COR-L47 (cell line): ENCODE measurements at places on chromosomes 6 and 20.

GRCh38 chr6:21340573-21340972, 253.0 kb upstream of the SOX4 start:
- no peak for DNase-seq

DNA sequence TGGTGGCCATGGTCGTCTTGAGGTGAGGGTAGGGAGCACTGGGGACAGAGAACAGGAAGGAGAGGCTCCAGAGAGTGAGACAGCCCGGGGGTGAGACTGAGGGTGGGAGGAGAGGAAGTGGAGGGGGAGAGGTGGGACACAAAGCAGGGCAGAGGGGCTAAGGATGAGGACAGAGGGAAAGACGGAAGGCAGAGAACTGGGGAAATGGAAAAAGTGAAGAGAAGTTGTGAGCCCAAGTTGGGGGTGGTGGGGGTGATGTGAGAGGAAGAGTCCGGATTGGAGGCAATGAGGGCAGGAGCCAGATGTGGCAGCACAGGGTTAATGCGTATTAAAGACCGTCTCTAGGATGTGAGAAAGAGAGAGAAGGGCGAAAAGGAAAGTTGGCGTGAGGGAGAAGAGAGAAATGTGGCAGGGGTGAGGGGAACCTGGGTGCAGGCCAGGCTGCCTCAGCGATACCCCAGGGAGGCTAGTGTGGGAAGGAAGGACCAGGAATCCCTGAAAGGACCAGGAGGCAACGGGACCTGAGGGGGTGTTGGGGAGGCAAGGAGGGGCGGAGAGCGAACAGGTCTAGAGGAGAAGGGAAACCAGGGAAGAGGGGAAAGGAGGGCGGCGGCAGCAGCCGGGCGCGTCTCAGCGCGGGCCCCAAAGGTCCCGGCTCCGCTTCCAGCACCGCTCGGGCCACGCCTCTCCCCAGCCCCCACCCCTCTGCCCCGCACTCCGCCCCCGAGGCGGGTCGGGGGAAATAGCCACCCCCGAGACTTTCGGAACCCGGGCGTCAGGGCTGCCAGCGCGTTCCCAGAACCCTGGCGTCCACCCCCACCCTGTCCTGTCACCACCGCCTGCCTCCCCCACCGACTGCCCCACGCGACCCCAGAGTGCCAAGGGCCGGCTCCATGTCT, at the start of gene PPP1R18:
PPP1R18 (minus strand) TSS at position 637 of the 899 bp plus-strand sequence; CDS start at position 10, 627 bp downstream.
- DNase-seq: peak; percentile 18

DNA sequence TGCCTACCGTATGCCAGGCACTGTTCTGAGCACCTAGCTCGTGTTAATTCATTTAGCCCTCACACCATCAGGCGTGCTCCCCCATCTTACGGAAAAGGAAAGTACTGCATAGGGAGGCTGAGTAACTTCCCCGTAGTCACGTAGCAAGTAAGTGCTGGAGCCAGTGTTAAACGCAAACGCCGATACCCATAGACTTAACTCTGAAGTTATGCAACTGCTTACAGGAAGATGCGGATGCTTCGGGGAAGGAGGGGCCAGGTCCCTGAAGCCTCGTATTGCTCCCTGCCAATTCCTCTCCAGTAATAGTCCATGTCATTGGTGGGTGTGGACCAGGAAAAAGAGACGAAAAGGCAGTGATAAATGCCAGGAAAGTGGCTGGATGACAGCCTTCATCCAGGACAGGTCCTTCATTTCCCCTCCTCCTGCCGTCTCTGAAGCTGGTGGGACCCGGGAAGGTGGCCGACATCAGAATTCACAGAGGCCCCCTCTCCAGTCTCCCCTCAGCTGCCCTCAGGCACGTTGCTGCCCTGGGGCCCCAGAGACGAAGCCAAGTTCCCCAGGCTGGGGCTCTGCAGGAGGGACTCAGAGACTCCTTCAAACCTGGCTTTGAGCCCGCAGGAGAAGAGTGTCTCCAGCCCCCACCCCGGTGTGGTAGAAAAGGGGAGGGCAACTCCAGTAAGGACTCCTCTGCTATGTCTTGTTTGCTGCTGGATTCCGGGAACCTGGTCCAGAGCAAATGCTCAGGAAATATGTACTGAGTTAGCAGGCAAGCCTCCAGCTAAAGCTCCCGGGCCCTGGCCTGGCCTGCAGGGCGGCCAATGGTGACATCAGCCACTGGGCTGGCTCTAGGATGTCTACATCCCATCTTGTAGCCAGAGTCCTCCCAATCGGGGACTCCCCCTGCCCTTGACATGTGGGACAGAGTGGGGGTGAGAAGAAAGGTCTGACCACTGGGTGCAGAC, 37.8 kb downstream of the RAB44 start:
- DNase-seq: no peak

DNA sequence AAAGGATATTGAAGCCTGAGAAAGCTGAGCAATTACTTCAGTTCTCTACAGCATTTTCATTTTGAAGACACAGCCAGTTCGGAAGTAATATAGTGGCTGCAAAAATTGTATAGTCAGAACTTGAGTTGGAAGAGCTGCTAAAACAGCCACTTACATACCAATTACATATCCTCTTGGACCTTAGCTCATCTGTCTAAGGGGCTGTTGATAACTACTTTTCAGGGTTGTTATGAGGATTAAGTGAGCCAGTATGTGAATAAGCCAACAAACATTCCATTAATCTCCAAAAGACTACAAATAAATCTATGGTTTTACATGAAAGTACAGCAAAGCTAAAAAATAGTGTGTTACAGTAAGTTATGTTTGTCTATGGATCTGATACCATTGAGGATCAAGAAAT, 59.7 kb downstream of the TMEM200A start:
- no peak for DNase-seq

GRCh38 chr6:138088326-138088762, 18.9 kb downstream of the PERP start:
- DNase-seq: peak; percentile 51

GRCh38 chr6:144217797-144218196, 67.3 kb upstream of the UTRN start:
- no peak for DNase-seq

GRCh38 chr6:5084360-5084780, 771 bp upstream of the PPP1R3G start:
- DNase-seq: no peak

- no peak for DNase-seq
Measured at GRCh38 chr20:34293589-34293988, 9.6 kb downstream of the AHCY start.

- DNase-seq: no peak
Measured at GRCh38 chr6:37068356-37069270, 63.2 kb downstream of the FGD2 start.

DNA sequence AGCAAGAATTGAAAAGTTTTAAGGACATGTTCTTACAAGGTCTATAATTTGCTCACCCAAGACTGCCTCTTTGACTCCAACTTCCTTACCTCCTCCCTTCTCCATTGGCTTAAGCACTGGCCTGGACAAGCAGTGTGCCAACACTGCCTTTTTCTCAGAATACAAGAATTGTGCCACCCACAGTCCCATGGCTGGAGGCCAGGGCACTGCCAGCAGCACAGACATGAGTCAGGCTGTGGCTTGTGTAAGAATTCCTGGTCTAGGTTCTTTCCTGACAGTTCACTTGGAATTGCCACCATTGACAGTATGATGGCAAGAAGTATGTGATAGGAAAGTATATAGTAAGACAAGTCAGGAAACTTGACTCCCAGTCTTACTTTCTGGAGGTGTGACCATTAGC, 202.7 kb upstream of the MARCKS start:
- DNase-seq: no peak

- DNase-seq: no peak
Measured at GRCh38 chr20:36854348-36855240, 21.3 kb upstream of the TLDC2 start.

- DNase-seq: no peak
Measured at GRCh38 chr6:16733085-16733484, 28.2 kb downstream of the ATXN1 start.

GRCh38 chr20:5781798-5782750, 31.9 kb downstream of the SHLD1 start:
- DNase-seq: no peak

- no peak for DNase-seq
Measured at GRCh38 chr20:20820104-20820503, 107.7 kb upstream of the RALGAPA2 start.

DNA sequence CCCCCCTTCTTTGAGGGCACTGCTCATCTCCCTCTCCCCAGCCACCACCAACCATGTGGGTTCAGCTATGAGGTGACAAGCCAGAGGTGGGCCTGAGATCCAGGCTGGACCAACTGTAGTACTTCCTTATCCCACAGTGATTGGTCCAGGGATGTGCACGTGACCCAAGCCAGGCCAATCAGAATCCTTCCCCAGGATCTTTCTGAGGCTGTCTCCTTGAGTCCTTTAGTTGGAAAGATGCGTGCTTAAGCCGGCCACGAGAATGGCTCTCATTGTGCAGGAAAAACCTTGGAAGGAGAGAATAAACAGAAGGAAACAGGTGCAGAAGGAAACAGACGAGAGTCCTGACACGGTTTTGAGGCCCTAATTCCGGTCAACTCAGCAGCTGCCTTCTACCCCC, 39.2 kb downstream of the ZC3H12D start:
- DNase-seq: no peak

DNA sequence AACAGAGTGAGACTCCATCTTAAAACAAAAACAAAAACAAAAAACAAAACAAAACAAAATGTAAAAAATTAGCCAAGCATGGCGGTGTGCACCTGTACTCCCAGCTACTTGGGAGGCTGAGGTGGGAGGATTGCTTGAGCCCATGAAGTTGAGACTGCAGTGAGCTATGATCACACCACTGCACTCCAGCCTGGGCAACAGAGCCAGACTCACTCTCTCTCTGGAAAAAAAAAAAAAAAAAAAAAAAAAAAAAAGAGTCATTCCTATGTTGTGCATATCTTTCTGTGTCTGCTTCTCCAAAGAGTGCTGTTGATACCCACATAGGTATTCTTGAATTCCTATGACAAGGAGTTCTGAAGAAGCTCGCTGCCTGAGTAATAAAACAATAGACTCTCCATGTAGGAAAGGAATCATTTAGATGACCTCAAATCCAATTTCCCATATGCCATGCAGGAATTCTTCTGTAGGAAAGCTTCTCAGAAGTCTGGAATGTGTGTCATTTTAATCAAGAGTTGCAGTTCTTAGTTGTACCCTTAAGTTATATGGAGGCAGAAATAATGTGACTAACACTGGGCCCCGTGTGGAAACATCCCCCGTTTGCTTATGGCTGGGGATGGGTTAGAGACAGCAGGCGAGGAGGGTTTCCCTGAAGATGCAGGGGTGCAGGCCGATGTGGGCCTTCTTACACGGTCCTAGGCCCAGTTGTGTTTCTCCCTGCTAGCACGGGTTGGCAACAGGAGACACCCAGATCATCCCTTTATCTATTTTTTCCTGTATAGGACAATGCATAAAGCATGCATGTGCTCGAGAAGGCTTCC, 79.4 kb downstream of the ZDHHC14 start:
- no peak for DNase-seq

DNA sequence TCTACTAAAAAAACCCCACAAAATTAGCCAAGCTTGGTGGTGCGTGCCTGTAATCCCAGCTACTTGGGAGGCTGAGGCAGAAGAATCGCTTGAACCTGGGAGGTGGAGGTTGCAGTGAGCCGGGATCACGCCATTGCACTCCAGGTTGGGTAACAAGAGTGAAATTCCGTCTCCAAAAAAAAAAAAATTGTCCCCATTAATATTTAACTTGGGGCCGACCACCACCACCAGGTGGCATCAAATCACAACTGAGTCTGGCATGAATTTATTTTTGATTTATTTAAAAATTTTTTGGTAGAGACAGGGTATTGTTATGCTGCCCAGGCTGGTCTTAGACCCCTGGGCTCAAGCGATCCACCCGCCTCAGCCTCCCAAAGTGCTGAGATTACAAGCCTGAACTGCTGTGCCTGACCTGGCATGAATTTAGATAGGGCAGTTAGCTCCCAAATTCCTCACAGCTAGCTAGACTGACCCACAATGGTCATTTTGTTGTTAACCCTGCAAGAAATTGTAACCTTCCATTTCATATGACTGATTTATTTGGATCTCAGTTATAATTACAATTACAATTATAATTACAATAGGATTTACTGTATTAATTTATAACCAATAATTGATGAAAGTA, 17.1 kb upstream of the BEND3 start:
- DNase-seq: no peak

GRCh38 chr6:11598687-11599086, 61.1 kb downstream of the TMEM170B start:
- no peak for DNase-seq

DNA sequence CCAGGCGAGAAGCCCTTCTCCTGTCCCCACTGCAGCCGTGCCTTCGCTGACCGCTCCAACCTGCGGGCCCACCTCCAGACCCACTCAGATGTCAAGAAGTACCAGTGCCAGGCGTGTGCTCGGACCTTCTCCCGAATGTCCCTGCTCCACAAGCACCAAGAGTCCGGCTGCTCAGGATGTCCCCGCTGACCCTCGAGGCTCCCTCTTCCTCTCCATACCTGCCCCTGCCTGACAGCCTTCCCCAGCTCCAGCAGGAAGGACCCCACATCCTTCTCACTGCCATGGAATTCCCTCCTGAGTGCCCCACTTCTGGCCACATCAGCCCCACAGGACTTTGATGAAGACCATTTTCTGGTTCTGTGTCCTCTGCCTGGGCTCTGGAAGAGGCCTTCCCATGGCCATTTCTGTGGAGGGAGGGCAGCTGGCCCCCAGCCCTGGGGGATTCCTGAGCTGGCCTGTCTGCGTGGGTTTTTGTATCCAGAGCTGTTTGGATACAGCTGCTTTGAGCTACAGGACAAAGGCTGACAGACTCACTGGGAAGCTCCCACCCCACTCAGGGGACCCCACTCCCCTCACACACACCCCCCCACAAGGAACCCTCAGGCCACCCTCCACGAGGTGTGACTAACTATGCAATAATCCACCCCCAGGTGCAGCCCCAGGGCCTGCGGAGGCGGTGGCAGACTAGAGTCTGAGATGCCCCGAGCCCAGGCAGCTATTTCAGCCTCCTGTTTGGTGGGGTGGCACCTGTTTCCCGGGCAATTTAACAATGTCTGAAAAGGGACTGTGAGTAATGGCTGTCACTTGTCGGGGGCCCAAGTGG, 5.3 kb downstream of the SNAI1 start:
- no peak for DNase-seq

DNA sequence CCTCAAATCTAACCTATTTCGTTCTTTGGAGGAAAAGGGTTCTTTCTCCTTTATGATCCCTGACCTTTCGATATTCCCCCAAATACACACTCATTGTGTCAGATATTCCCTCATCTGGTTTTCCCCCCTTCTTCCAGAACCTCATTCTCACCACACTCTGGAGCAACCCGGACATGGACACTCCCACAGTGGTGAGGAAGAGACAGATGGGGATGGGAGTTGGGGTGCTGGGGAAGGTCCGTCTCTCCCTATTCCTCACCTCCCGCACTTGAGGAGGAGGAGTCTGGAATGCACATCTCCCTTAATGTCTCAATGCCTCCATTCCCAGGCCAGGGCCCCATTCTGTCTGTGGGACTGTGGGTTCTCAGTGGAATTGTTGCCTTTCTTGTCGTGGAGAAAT, 1.3 kb downstream of the SLC39A7 start:
- no peak for DNase-seq

DNA sequence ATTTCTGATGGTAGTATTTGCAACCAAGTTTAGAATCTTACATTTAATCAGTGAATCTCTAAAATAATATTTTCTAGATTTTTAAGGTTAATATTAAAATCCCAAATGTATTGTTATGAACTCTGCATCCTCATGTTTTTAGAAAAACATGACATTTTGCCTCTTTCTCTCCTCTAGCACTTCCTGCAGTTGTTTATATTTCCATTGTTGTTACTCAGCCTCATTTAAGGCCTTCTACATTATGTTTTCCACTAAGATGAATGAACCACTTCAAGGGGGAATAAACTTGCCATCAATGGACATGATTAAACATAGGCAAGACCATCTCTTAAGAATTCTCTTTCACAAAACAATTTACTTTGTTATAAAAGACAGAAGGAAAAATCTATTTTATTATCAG, 333.5 kb upstream of the IRAK1BP1 start:
- DNase-seq: no peak
